Fibroblast of skin of scalp (primary cell): ENCODE measurements at places on chromosomes 4 and X.
A peak's percentile ranks its signal among the peaks of the same experiment; 100 is the strongest.

GRCh38 chrX:84469226-84469625 is 33.0 kb downstream of the HDX start:
- peak; percentile 33 for DNase-seq

DNA sequence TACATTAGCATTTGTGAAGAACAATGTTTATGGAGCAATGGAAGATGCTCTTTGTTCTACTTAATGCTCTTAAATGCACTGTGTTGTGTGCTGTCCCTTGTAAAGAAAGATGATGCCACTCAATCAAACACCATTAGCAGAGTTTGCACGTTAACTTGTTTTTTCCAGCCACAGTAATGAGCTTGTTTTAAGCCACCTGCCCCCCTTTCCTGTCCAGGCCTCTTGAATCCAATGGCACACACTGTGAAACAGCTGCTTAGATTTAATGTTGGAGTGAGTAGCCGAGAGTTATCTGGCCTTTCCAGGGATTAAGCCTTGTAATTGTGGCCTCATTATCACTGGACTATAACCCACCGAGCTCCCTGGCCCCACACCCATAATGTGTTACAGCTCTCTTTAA is 86.0 kb downstream of the PAK3 start:
- DNase-seq, result no peak

DNA sequence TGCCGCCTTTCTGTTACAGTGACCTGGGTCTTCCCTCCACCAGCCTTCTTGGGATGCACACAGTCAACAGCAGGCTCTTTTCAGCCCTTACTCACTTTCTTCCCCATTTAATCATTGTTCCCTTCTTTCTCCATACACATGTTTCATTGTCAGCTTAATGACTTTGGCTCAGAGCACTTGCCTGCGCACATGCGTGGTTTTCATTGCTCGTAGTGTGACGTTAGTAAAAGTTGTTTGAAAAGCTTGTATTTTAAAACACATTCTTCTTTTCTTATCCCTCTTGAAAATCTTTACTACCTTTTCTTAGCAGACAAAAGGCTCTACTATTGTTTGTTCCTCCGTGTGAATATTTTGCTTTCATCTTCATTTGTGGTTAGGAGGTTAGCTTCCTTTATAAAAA is 19.7 kb upstream of the SCOC start:
- DNase-seq, result no peak

DNA sequence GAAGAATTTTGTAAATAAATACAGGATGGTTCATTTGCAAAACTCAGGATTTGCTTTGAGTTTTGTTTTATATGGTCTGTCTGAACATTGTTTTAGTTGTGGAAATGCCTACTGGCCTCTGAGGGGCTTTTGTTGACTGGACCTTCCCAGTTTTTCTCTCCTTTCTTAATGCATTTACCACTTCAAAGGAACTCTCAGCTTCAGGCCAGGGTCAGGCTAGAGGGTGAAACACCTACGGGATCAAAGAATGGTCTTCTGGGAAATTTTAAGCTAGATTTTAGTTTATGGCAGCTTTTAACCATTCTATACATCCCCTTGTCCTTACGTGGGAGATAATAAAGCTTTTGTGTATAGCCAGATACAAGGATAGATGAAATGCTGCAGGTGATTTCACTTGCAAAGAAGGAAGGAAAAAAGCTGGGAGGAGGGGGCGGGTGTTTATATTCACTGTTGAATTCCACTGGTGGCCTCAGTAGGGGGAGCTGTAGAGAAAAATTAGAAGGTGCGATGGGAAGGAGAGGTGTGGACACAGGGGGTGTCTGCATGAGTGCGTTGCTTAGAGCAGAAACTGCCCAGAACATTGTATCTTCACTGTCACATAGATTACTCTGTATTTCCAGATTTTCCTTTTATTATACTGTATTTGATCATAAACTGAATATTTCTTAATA is 151.8 kb downstream of the TSPAN5 start:
- no peak for DNase-seq

- DNase-seq, result peak; percentile 79
These were observed 132.4 kb downstream of the ENOX2 start for GRCh38 chrX:130770615-130771014.

DNA sequence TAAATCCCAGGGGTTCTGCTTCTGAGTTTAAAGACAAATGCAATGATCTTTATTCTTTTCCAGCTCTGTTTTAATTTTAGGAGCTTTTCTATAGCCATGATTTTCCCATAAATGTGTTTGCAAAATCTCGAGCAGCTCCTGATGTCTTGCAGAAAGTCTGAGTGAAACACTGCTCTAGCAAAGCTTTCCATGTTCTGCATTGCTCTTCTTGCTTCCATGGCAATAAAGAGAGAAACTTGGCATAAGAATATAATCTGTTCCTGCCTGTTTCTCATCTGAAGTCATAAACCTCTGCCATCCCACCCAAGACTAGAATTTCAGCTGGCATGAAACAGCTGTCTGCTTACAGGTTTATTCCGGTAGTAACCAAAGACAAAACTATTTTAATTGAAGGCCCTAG is 254.5 kb downstream of the SPRY1 start:
- DNase-seq, result peak; percentile 19

DNA sequence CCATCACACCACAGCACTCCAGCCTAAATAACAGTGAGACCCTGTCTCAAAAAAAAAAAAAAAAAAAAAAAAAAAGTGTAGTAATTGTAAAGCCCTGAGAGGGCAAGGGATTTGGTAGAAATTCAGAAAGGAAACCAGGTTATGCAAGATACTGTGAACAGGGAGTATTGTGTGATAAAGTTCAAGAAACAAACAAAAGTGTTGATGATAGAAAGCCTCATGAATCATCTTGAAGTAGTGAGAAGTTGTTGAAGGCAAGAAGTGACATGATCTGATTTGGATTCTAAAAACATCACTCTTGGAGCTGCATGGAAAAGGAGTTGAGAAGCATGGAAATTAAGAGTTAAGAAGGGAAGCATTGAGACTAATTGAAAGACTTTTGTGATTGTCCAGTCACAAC is 102.2 kb downstream of the RAP1GDS1 start:
- DNase-seq, result no peak

GRCh38 chrX:51641421-51642021 is 22.8 kb upstream of the CENPVL3 start:
- peak; percentile 46 for DNase-seq

- peak; percentile 91 for DNase-seq
These were observed 172.9 kb upstream of the GLRA2 start for GRCh38 chrX:14356401-14356800.

DNA sequence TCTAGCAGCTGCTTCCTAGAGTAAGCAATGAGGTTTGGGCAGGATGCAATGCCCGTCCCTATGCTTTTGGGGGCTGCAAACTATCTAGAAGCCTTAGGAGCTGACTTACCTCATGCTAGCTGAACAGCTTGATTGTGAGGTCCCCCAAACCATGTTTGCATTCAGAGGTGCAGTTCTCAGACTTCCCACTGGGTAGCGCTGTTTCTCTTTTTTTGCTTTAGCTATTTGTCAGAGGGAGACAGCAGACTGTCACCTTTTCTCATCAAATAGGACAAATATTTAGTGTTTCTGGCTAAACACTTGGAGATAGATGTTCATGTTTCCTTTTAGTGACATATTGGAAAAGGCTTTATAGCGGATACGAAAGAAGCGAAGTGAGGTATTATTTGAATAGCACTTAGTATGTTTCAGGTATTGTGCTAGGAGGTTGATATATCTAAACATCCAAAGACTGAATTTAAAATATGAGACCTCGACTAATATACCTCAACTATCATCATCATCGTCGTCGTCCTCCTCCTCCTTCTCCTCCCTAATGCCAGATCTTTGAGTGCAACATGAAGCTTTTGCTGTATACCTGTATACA is 18.7 kb upstream of the TMEM192 start:
- peak; percentile 61 for DNase-seq

- DNase-seq, result no peak
These were observed 480.0 kb downstream of the NLGN4X start for GRCh38 chrX:5748586-5749150.

DNA sequence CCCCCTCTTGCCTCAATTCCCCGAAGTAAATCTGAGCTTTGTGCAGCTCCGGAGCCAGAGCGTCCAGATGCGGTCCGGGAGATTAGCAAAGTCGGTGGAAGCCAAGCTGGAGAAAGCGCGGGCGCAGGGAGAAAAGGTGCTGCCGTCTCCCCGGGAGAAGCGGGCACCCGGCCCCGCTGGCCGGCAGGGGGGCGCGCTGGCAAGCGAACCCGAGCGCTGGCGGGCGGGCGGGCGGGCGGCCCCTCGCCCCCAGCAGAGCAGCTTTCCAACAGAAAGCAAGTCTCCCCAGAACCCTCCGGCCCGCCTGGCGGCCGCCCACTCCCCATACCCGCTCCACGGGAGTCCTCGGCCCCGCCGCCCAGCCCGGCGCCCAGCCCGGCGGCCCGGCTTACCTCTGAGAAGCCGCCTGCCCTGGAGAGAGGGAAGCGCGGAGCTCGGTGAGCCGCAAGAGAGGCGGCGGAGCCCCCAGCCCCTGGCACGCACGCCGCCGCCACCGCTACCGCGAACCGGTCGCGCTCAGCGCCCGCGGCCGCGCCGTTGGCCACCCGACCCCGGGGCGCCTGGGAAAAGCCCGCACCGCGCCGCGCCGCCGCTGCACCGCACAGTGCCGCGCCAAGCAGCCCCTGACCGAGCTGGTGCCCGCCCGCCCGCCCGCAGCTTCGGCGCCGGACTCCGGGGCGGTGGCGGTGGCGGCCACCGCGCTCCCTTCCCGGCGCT is 529 bp upstream of the CITED1 start:
- no peak for DNase-seq

- DNase-seq, result no peak
These were observed 576.5 kb upstream of the CPXCR1 start for GRCh38 chrX:88170553-88170952.

- no peak for DNase-seq
These were observed 46.9 kb upstream of the TAB3 start for GRCh38 chrX:30935985-30936384.

DNA sequence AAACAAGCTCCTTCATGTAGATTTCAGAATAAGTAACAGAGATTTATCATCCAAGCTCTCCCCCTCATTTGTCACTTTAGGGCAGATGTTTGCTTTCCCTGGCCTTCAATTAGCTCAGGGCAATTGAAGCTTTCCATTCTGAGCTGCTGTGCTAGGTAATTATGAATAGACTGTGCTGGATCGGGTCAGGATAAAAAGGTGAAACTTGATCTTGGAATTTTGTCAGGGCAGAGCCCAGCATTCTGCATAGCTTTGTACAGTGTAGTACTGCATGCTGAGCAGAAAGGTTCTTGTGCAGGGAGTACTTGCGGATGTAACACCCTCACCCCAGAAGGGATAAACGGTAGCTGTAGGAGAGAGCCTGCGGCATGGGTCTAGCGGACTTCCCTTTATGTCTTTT is 64.0 kb upstream of the CLDN34 start:
- no peak for DNase-seq

- DNase-seq, result no peak
These were observed 29.4 kb downstream of the ARAP2 start for GRCh38 chr4:36214735-36215485.

- peak; percentile 72 for DNase-seq
These were observed 6.6 kb downstream of the MID1IP1 start for GRCh38 chrX:38807873-38808272.

- no peak for DNase-seq
These were observed 117.6 kb upstream of the NDST3 start for GRCh38 chr4:117916728-117917127.

- DNase-seq, result peak; percentile 30
These were observed 35.4 kb downstream of the CEP44 start for GRCh38 chr4:174318829-174319764.

DNA sequence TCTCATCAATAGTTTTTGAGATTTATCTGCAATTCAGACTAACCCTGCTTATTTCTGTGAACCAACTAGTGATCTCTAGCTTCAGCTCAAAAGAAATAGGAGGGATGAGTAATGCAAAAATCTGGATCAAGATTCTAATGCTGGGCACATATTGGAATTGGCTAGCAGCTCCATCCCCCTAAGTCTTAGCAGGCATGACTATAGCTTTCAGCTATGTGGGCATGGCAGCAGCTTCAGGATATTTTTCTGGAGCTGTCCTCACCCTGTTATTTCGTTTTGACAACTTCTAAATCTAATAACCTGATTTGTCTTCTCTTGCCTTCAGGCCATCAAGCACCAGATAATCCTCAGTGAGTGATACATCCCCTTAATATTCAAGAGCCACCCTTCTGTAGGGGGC is 50.8 kb upstream of the GNPDA2 start:
- DNase-seq, result no peak

DNA sequence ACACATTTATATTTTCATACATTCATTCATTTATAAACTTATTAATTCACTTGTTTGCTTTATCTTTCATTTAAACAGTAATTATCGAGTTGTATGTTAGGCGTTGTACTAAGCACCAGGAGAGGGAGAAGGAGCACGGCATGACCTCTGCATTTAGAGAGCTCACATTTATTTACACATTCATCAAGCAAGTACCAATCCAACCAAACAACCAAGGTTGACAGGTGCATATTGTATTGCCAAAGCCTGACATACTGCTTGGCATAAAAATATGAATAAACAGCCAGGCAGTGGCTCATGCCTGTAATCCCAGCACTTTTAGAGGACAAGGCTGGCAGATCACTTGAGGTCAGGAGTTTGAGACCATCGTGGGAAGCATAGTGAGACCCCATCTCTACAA is 37.0 kb upstream of the CLNK start:
- DNase-seq, result no peak

GRCh38 chr4:148289740-148290139 is 152.5 kb downstream of the NR3C2 start:
- no peak for DNase-seq

GRCh38 chr4:89535251-89535650 is 227.7 kb upstream of the GPRIN3 start:
- DNase-seq, result no peak

DNA sequence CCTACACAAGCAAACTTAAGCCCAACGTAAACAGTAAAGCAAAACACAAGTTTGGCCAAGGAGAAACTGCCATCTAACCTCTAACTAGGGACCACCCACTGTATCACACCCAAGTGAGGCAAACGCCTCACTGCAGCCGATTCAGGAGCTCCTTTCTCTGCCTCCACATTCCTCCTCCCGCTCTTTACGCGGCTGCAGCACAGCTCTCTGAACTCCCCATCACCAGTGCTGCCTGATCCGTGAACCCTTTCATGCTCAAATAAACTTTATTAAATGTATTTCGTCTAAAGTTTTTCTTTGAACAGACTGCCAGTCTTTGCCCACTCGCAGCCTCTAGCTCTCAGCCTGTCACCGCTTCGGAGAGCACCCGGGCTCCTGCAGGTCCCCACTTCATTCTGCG is 6.5 kb downstream of the PNMA6E start:
- no peak for DNase-seq

DNA sequence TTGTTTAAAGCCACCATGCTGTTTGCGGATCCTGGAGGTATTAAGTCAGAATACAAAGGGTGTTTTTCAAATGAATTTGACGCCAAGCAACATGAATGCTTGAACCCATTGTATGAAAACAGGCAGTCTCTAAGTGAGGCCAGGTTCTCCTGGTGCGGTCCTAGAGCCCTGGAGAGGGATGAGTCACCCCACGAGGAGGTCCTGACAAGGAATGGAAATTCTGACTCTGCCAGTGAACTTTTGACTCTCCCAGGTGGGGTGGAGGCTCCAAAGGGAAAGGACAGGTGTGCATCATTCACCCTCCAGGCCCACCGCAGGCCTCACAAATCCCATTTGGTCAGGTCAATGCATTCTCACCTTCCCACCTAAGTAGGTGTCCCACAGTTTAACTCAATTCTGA is 1.5 kb downstream of the TRIM2 start:
- no peak for DNase-seq

- DNase-seq, result no peak
These were observed 27.9 kb upstream of the ZCCHC12 start for GRCh38 chrX:118795528-118796280.
